ENCODE measurements at places on chromosomes 3 and 15.

DNA sequence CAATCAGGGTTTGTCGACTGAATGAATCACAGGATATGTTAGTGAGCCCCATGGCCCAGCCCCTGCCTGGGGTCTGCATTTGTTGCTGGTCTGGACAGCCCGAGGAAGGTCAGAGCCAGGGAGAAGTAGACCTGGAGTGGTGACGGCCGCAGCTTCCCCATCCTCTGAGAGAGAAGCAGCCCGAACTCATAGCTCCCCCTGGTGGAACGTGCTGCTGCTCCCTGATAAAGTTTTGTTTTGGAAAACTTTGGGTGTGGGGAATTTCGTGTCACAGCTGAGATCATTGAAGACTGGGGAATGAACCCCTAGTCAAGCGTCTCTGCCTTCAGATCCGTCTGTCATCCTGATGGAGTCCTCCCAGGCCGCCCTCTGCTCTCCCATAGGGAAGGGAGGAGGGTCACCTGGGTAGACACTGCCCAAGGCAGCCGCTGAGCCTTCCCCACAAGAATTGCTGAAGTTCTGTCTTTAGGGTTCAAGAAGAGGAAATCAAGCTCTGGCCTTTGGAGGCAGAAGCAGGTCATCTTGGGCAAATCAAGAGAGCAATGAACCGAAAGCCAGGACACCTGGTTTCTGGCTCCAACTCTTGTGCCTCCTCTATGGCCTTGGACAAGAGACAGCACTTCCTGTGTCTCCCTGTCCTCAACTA, 60.5 kb downstream of the GLDN start:
- DNase-seq: no peak

- DNase-seq: no peak
Observed at GRCh38 chr3:50126287-50127211, 28.6 kb upstream of the SEMA3F start.

- no peak for DNase-seq
Observed at GRCh38 chr3:40768536-40768935, 243.8 kb downstream of the ZNF621 start.

DNA sequence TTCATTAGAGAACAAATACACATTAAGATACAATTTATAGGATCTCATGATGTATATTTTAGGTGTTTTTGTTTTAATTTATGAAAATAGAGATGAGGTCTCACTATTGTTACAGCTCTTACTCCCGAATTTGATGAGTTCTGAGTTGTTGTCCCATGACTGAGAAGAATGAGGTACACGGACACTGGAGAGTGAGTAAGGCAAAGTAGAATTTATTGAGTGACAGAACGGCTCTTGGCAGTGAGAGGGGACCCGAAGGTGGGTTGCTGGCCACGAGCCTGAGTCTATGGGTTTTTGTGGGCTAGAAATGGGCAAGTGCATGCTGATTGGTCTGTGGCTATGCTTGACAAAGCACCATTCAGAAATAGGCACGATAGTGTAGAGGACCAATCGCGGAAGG, 3.1 kb upstream of the RNF168 start:
- DNase-seq: no peak

DNA sequence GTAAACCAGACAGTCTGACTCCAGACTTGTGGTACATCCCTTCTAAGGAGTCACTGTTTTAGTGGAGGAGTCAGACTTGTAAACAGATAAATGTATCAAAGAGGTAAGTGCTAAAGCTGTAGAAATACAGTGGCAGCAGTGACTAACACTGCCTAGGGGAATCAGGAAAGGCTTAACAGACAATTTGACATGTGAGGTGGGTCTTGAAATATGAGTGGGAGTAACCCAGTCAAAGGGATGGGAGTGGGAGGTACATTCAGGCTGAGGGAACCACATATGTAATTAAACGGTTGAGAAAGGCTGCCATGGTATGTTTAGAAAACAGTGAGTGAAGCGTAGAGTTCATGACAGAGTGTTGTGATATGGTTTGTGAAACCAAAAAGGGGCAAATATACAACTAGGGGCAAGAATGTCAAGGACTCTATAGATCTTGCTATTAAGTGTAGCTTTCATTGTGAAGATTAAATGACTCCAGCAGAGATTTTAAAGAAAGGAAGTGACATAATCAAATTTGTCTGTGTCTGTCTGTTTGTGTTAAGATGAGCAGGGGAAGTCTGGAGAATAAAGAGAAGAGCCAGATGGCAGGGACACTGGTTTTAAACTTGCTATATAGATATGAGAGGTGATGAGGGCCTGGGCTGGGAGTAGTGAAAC, 11.2 kb upstream of the ALCAM start:
- DNase-seq: no peak

- DNase-seq: no peak
Observed at GRCh38 chr3:148981273-148981672, 10.1 kb upstream of the GYG1 start.
